Stimulated activated CD8-positive, alpha-beta memory T cell treated with anti-CD3 and anti-CD28 coated beads, Interleukin-2, amount 100 ng/mL, for 48 hours (primary cell): ENCODE measurements at places on chromosomes 11 and 22.

GRCh38 chr11:105027678-105028077 is 4.7 kb upstream of the CASP5 start:
- no peak for DNase-seq

DNA sequence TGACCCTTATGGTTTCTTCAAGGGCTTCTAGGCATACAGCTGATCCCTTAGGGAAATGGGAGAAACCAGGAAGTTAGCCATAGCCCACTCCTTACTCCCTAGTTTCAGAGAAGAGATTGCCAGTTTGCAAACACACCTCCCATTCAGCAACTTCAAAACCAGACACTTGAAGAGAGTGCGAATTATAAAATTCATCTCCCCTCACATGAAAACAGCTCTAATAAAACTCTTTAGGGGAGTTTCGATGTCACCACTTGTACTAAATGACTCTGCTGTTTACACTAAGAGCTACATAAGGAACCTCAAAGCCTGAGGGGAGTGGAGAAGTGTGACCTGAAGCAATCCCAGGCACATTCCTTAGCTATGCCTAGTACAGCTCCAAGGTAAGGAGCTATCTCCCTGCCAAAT is 8.3 kb downstream of the LGR4 start:
- no peak for DNase-seq

DNA sequence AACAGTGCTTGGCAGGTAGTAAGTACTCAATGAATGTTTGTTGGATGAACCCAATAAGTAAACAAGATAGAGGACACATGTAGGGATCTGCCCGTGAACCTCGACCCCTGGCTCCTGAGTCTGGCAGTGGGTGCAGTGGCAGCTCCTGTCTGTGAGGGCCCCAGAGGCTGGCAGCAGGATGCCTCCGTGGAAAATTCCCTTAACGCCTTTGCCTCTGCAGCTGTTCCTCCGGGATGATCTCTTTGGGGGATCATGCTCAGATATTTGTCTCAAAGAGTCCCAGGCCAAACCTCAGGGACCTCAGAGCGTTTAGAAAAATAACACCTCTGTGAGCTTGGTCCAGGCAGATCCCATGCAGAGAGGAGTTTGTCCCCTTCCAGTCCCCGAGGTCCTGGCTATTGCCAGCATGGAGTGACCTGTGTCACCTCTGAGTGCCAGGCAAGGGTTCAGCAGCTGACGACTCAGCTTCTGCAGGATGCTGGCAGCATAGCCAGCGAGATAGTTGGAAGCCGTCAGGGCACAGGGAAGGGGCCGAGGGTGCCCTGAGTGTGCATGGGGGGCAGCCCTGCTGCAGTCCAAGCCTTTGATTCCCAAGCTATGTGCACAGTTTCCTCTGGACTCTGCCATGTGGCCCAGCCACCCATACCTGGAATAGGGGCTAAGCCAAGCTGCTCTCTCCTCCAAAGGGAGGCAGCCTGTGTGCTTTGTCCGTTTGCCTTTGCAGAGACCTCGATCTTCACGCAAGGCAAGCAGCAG is 613 bp upstream of the MCHR1 start:
- DNase-seq = no peak

DNA sequence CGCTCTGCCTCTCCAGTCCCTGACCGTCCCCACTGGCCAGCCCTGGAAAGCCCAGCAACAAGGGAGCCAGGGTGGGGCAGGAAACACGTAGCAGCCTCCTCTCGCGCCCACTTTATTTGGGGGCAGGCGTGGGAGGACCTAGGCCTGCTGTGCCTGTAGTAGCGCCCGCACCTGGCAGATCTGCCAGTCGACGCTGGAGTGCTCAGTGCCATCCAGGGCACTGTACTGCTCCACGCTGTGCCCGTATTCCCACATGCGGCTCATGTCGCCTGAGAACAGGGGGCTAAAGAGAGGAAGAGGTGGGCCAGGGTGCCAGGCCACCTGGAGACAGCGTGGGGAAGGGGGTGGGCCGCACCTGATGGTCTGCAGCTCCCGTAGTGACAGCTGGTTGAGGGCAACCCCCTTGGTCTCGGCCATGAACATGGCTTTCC is 17.0 kb upstream of the DRICH1 start:
- DNase-seq = no peak

DNA sequence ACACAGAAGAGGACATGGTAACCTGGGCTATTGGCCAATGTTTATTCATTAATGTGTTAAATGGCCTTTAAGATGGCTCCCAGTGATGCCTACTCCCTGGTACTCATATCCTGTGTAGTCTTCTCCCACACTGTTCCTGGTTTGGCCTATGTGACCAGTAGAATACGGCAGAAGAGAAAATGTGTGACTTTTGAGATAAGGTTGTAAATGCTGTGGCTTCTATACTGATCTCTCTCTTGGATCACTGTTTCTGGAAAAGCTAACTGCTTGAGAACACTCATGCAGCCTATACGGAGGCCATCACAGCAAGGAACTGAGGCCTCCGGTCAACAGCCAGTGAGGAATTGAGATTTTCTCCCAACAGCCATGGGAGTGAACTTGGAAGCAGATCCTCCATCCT is 24.1 kb downstream of the MAML2 start:
- DNase-seq = no peak

DNA sequence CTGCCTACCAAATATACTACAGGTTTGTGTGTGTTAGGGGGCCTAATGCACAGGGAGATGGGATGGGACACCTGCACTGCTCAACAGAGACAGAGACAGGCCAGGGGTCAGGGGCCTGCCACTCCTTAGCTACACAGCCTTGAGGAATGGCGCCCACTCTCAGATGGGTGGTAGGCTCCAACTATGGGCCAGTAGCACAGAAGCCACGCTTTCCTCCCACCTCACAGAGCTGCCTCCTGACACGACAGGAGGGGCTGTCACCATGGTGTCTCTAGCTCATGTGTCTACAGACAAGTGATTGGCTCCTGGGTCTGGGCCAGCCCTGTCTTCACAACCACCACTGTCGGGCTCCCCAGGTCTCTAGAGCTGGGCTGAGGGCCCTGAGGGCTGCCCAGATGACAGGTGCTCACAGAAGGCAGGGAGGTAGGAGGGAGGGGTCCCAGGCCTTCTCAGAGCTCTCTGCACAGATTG is 81.8 kb downstream of the DGCR2 start:
- no peak for DNase-seq

DNA sequence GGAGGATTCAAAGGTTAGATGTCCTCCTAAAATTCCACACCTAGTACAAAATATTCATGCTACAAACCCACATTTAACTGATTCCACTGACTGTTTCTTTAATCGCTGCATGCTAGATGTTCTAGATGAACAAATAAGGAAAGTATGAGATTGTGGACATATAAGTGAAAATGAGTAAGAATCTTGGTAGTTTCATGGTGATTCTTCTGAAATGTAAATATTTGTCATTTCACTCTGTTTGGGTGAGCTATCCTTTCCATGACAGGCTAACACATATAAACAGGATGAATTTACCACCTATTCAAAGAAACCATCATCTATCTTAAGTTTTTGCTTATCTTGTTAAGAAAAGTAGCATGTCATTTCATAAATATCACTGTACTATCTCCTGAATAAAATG is 14.8 kb downstream of the OR5B3 start:
- DNase-seq = no peak

GRCh38 chr22:46788441-46789172 is 26.2 kb downstream of the TBC1D22A start:
- DNase-seq = no peak

DNA sequence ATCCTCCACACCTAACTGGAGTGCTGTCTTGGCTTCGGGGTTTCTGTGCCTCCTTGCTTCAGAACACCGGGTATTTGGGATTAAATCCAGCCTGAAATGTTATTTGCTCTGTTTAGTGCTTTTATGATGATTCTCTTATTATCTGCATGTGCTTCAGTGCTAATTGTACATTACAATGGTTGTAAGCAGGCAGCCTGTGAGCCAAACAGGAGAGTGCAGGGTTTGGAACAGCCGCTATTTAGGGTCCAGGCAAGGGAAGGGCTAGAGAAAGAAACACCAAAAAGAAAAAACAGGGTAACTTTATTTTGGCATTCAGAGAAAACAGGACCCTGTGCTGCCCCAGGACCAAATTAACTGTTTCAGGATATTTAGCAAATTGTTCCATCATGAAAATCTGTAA is 72.7 kb downstream of the RCN1 start:
- no peak for DNase-seq

- DNase-seq = no peak
Observed at GRCh38 chr11:27281740-27282590, 81.0 kb downstream of the CCDC34 start.

GRCh38 chr11:74948546-74948897 is 369 bp downstream of the XRRA1 start:
- DNase-seq = no peak

DNA sequence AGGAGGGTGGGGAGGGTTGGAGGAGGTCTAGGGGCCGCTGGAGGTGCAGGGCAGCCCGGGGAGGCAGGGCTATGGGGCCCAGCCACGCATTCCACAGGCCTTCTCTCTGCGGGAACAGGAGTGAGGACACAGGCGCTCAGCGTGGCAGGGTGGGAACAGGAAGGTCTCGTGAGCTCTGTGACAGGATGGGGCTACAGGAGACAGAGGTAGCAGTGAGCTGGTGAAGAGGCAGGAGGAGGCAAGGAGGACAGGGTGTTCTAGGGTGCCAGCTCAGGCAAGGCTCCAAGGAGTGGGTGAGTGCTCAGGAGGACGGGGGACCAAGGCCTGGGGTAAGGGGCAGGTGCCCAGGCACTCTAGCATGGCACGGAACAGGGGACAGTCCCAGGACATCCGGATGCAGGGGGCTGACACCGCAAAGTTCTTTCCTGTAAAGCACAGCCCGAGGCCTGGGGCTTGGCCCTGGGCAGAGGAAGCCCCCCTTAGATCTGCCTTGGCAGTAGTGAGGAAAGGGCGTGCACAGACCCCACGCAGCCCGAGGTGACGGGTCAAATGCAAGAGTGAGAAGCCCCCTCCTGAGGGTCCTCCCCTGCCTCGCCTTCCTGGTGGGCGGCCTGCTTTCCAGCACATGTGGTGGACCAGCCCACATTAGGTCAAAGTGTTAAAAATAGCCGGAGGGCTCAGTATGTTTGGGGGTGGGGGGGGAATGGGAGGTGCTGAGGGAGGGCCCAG is 4.7 kb upstream of the NEAT1 start:
- no peak for DNase-seq

DNA sequence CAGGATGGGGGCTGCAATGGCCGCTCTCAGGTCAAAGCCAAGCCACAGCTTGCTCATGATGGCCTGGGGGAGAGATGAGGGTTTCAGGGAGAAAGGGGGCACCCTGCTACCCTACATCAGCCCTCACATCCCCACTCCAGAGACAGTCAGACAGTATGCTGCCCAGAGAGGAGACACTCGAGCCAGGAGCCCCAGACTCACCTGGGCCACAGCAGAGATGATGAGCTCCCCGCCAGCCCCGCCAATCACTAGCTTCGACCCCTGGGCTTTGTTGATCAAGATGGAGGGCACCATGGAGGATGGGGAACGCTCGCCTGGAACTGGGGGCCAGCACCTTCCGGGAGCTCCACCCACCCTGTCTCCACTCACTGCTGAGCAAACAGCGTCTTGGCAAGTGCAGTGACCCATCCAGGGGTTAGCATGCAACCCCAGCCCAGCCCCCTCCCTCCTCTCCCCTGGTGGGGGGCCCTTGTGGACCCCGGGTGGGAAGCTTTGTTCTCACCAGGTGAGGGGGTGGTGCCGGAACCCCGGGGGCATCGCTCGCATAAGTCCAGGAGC is 19.8 kb downstream of the GGT5 start:
- no peak for DNase-seq

- DNase-seq = peak; percentile 3
Observed at GRCh38 chr11:87097582-87097981, 59.8 kb downstream of the TMEM135 start.

DNA sequence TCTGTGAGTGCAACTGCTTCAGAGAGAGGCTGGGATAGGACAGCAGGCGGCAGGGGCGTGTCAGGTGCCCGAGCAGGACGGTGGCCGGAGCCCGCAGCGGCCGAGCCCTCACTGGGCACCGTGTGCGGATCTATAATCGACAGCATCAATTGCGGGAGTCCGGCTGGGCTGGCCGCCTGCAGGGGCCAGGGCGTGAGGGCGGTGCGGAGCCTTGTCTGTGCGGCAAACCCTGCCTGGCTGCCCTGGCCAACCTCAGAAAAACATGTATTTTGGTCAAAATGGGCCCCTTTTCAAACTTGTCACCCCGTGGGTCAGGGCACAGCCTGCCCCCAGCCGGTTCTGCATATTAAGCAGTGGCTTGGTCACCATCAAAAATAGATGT is 91.3 kb upstream of the KCNQ1OT1 start:
- DNase-seq = no peak

- DNase-seq = no peak
Observed at GRCh38 chr11:76768909-76769560, 14.1 kb upstream of the TSKU start.

DNA sequence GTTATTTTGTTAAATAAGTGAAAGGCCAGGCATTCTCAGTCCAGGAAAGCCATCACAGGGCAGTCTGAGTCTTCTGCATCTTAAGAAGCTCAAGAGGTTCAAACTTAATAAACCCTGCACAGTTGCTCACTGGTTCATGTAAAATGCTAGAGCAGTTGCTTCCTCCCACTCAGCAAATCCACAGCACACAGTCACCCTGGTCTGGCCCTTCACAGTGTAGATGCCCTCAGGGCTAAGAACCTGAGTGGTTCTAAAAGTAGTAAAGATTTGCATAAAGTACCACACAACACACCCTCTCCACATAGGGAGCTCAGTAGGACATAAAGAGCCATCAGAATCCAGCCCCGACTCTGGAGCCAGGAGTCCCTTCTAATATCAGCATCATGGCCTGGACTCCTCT is 58.7 kb downstream of the ZNF280B start:
- DNase-seq = no peak

DNA sequence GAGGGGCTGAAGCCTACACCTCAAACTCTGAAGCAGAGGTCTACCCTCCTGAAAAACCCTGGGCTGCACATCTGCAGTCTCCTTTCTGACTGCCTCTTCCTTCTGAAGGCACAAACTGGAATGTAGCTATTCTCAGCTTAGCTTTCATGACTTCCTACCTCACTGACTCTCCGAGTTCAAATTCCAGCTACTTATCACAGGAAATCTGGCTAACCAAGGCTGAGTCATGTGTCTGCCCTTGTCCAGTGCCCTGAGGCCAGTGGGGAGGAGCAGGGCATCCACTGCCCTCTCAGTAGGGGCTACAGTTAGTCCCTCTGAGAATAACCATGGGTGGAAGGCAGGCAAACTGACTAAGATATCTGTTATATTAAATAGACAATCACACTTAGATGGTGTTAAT is 29.2 kb downstream of the PDGFD start:
- no peak for DNase-seq

GRCh38 chr11:119691020-119691666 is 37.9 kb downstream of the NECTIN1 start:
- DNase-seq = peak; percentile 11

DNA sequence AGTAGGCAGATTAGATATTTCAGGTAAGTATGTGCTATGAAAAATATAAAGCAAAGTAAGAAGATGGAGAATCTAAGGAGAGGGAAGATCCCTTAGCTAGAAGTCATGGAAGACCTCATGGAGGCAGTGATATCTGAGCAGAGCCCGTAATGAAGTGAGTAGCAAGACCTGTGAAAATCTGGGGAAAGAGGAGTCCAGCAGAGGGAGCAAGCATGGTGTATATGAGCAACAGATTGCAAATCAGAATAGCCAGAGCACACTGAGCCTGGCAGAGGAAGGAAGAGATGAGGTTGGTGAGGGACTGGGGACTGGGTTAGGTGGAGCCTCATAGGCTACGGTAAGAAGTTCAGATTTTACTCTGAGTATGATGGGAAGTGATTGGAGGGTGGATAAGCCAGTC is 9.4 kb downstream of the LHFPL7 start:
- DNase-seq = no peak
